Right renal pelvis (tissue), 4 donors: ENCODE measurements at places on chromosomes 11 and 22.

DNA sequence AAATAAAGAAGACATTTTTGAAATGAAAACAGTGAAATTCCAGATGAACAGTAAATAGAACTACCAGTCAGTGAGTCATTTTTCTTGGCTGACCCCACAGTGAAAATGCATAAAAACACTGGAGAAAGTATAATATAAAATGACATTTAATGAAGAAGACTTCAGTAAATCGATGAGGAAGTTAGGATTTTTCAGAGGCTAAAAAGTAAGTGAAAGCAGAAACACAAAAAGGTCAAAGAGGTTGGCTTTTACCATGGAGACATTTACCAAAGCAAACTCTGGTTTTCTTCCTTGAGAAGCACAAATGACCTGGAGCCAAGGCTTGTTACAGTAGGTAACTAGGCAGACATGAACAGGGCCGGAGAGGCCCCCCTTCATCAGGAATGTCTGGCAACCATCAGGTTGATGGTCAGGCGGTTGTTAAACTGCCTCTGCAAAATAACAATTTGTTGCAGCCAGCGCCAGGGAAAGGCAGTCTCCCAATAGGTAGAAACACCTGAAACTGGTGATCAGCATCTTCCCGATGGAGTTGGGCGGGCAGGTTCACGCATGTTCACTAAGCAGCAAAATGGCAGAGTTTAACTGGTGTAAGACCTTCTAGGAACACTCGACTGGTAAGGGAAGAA, 16.7 kb upstream of the TMEM123 start:
- DNase-seq = no peak

GRCh38 chr11:44243086-44243485, 66.9 kb downstream of the ALX4 start:
- no peak for DNase-seq

- no peak for DNase-seq
These were observed 11.4 kb downstream of the ACO2 start for GRCh38 chr22:41480397-41480735.

DNA sequence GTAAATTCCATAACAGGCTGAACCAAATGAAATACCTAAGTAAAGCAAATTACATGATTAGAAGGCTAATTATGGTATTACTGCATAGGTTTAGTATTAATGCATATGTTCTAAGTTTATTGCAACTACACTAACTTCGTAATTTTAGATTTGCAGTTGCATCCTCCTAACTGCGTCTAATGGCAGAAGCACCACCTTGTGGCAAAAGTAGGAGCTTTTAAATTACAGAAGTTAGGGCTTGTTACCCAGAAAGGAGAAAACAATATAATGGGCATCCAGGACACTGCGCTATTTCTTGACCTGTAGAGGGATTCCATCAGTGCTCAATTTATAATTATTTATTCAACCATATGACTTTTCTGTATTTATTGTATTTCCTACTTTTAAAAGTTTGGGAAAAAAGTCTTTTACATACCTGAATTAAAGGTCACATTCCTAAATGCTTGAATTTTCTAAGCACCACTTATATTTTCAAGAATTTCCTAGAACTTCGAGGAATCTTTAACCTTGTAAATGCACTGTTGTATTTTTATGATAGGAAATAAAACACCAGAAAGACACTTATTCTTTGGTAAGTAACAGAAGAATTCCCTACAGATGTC, 16.3 kb upstream of the GPR83 start:
- DNase-seq = no peak

DNA sequence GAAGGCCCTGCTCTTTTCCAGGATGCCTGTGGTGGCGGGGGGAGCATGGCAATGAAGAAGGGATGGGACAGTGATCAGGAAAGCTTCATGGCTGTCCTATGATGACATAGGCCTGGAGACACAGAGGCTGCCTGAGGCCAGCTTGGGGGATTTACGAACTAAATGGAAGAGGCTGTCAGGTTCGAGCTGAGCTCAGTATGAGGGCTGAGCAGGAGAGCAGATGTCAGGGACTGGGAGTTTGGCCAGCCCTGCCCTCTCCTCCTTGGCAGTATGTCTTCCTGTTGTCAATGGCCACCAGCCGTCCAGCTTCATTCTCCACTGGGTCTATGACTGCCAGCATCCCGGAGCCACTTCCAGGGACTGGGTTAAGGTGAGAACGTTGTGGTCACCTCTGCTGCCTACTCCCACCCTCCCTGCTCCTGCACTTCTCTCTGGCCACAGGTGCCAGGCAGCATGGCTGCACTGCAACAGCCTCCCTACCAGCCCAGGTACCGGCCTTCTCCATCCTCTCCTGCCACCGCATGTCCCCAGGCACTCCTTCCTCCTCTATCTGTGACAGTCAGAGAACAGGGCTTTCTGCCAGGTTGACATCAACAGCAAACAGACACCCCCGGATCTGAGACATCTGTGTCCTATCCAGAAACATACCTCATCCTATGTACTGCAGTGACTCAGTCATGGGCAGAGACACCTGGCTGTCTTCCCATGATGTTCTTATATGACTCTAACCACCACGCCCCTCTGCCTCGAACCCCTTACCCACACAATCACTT, 75.1 kb downstream of the KIRREL3 start:
- DNase-seq = no peak

GRCh38 chr22:39514373-39514973, 5.9 kb upstream of the ATF4 start:
- DNase-seq = no peak

DNA sequence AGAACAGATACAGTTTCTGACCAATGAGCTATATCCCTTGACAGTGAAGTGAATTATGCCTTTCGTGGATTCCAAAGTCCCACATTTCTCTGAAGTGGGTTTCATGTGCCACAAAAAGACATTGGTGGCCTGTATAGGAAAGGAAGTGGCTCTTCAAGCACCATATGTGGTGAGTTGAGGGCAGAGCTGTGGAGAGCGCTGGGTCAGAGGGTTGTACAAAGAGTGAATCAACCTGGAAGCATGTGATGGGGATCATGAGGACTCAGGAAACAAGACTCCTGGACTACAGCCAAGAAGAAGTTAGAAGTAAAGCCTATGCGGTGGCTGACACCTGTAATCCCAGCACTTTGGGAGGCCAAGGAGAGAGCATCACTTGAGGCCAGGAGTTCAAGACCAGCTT, 579 bp upstream of the SLC5A4 start:
- no peak for DNase-seq

DNA sequence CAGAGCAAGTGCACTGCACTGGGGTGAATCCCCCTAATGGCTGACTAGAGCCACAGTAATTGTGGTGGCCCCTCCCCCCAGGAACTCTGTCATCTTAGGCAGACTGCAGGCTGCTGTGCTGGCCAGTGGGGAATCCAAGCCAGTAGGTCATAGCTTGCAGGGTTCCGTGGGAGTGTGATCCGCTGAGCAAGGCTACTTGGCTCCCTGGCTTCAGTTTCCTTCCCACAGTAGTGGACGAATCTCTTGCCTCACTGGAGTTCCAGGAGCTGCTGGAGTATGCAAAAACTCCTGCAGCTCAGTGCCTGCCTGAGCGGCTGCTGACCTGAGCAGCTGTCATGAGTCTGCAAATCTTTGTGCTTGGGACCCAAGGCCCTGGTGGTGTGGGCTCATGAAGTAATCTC, 13.2 kb downstream of the OOSP3 start:
- no peak for DNase-seq

DNA sequence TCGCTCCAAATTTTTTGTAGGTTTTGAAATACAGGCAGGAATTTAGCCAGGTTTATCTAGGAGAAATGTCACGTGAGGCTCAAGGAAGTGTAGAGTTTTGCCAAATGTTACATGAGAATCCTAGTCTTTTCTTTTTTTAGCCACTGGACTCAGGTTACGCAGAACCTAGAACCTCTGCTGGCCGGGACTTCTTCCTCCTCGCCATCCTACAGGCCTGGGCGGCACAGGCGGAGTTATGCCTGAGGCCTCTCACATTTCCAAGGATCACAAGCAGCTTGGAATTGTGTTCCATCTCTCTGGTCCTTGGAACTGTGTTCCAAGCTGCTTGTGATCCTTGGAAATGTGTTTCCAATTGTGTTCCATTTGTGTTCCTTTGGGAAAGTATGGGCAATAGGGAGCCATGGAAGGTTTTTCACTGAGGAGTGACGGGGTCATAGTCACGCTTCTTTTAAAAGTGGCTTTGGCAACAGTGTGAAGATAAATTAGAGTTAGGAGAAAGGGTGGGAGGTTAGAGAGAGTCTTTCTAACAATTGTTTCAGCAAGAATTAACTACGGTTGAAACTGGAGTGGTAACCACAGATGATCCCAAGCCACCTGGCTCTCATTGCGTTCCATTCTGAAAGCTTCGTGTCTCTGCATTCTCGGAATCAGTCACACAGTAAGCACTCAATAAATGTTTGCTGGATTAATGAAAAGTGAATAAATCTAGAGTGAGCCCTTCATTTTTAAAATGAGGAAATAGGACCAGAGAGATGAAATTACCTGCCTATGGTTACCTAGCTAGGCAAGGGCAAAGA, 12.5 kb upstream of the POU2AF1 start:
- DNase-seq = no peak

- no peak for DNase-seq
These were observed 459.5 kb upstream of the CNTN5 start for GRCh38 chr11:98561252-98561651.

DNA sequence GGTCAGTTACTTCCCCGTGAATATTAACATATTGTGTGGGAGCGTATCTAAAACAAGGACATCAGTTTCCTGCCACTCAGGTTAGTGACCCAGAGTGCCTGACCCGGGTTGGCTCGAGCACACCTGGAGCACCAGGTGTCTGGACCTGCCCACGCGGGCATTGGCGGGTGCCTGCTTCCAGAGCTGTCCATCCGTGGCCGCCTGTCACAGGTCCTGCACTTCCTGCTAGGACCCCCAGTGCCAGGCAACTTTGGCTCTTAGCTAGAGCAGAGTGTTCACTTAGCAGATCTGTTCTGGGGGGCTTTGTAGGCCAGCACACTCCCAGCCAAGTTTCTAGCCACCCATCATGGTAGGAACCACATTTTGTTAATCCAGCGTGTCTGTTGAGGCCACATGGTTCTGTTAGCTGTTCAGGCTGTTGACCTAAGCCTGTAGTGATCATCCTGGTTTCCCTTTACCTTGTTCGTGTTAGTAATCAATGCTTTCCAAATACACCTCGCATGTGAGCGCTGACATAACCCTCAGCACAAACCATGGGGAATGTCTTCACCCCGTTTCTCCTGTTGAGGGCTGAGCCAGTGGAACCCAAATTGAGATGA, 29.5 kb downstream of the MOV10L1 start:
- DNase-seq = no peak
